NCI-H526 treated with DMSO at 0.1 percent for 48 hours (cell line): ENCODE measurements at places on chromosomes 11 and 22.

DNA sequence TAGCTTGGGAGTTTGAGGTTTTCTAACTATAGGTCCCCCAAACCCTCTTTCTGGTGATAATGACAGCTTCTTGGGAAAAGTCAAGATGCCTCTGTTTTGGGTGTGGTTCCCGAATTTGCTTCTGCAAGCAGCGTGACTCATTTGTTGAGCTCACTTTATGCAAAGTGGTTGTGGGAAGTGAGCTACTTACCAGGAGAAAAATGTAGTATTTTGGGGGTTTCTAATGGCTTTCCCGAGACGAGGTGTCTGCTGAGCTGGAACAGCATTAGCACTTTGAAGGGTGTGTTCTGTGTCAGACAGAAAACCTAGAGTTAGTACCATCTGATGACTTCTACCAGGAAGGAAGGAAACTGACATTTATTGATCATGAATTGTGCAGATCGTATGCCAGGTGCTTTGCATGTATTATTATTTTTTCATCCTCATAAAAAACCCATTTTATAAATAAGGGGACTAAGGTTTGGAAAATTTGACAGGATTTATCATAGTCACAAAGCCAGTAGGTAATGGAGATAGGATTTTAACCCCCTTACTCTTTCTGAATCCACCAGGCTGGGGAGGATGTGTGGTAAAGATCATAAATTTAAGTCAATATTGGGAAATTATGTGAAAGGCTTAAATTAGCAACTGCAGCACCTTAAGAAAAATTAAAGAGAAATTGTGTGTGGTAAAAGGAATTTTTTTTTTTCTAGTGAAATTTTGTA, 108.8 kb upstream of the CD44 start:
- no peak for DNase-seq

GRCh38 chr11:6705905-6706535, 22.9 kb upstream of the MRPL17 start:
- DNase-seq, result no peak

DNA sequence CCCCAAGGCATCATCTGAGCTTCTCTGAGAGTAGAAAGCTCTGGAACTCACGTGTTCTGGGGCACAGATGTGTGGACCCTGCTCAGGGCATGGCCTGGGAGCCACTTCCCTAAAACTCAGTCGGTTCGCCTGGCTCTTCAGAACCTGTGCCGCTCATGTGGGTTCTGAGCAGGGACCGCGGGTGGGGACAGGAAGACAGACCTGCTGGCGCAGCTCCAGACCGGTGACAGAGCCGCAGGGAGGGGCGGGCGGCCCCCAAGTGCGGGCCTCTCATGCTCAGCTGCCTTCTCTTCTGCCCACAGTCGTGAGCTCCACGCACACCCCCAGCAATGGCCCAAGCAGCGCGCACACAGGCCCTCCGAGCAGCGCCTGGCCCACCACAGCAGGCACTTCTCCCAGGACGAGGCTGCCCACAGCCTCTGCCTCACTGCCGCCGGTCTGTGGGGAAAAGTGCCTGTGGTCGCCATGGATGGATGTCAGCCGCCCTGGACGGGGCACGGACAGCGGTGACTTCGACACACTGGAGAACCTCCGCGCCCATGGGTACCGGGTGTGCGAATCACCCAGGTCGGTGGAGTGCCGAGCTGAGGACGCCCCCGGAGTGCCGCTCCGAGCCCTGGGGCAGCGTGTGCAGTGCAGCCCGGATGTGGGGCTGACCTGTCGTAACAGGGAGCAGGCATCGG, 24.2 kb downstream of the MUC5AC start:
- no peak for DNase-seq

DNA sequence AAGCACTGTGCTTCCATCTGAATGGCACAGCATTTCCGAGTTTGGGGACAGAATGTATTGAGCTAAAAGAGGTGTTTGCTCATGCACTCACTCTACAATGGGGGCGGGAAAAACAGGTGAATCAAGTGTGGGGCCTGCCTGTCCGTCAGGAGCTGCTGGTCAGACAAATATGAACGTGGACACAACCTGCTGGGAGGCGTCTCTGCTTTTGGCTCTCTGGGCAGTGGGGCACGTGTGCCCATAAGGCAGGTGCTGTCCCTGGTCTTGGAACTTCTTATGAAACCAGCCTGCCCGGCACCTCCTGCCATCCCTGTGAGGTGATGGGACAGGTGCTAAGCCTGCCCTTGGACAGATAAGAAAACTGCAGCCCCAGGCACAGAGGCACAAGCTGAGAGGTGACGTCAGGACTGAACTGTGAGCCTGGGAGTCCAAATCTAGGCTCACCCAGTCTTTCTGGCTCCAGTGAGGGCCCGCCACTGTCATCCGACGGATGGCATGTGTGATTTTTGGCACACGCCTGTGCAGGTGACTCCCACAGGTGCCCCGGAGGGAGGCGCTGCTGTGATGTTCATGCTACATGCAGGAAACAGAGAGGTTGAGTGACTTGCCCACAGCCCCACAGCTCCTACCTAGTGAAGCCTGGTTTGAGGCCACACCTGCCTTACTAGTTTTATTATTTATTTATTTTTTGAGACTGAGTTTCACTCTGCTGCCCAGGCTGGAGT, 51.6 kb downstream of the SMIM38 start:
- DNase-seq, result no peak

- no peak for DNase-seq
These were observed 6.5 kb upstream of the UCP2 start for GRCh38 chr11:73989156-73989555.

GRCh38 chr22:49826603-49827270, 936 bp downstream of the BRD1 start:
- DNase-seq, result no peak

- peak; percentile 47 for DNase-seq
These were observed 267.6 kb upstream of the TENM4 start for GRCh38 chr11:79708319-79708932.

GRCh38 chr22:43882122-43882767, 9.6 kb downstream of the PNPLA5 start:
- DNase-seq, result no peak

GRCh38 chr11:86152006-86152862, 83.3 kb upstream of the PICALM start:
- no peak for DNase-seq

DNA sequence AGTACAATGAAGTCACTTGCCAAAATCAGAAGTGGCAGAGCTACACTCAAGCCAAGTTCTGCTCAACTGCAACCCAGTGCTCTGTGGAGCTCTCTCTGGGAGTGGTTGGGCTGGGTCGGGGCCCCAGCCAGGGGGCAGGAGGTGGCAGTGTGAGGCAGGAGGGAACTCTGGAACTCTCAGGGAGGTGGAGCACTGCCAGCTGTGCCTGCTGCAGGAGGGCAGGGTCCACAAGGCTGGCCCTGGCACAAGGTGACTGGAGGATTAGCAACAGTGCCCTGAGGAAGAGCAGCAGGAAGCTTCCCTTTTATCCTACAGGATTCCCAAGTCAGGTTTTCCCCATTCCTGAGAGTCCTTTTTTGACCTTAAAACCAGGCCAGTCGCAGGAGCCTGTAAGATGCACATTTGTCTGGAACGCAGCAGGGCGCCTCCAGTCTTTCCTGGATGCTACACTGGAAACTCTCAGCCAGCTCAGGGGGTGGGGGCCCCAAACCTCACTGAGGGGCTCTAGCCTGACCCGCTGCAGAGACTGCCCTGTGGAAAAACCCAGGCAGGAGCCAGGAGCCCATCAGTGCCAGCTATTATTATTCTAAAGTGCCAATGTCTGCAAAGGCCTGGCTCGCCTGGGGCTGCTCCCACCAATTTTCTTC, 31.8 kb downstream of the DKK3 start:
- no peak for DNase-seq

GRCh38 chr11:44992774-44993173, 42.1 kb upstream of the TP53I11 start:
- DNase-seq, result no peak

DNA sequence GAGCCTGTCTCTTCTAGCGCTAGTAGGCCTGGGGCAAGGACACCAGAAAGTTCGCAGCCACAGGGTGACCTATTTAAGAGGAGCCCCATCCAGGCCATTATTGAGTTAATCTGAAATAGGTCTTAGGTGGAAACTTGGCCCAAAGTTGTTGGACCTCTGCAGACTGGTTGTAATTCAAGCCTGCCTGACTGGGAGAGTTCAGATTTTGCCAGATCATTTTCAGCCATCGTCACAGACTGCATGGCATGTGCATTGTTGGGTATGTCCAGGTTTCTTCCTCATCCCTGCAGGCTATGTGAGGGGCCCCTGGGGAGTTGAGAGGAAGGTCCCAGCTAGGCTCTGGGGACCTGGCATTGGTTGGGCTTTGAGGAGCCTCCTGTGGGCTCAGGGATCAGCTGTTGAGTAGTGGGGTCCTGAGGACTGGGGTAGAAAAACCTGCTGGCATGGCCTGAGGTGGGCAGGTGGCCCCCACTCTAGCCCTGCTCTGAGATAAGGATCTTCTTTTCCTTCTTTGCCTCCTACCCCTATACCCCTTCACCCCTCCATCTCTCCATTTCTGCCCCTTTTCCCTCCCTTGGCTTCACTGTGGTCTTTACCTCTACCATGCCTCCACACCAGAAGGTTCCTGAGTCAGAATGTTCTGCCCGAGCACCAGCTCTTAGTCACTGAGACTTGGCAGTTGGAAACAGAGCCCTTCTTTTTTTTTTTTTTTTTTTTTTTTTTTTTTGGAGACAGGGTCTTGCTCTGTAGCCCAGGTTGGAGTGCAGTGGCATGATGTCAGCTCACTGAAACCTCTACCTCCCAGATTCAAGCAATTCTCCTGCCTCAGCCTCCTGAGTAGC, 112.7 kb downstream of the MORC2 start:
- DNase-seq, result no peak

- no peak for DNase-seq
These were observed 28.5 kb downstream of the CD44 start for GRCh38 chr11:35167426-35167954.

DNA sequence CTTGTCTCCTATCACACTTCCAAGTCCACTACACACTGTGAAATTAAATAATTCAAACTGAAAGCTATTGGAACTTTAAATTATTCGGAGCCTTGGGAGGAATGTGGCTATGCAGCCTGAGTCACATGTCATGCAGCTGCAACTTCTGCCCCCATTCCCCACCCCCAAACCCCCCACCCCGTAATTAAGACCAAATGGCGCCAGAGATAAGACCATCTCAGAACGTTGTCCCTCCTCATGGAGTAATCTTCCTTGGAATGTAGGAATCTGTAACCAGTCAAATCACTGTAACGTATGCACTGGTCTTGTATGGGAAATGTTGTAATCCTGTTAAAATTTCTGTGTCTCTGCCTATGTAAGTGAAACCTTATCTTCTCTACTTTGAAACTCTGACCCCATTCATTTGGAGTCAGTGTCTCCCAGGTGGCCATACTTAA, 37.0 kb downstream of the GAB2 start:
- no peak for DNase-seq

DNA sequence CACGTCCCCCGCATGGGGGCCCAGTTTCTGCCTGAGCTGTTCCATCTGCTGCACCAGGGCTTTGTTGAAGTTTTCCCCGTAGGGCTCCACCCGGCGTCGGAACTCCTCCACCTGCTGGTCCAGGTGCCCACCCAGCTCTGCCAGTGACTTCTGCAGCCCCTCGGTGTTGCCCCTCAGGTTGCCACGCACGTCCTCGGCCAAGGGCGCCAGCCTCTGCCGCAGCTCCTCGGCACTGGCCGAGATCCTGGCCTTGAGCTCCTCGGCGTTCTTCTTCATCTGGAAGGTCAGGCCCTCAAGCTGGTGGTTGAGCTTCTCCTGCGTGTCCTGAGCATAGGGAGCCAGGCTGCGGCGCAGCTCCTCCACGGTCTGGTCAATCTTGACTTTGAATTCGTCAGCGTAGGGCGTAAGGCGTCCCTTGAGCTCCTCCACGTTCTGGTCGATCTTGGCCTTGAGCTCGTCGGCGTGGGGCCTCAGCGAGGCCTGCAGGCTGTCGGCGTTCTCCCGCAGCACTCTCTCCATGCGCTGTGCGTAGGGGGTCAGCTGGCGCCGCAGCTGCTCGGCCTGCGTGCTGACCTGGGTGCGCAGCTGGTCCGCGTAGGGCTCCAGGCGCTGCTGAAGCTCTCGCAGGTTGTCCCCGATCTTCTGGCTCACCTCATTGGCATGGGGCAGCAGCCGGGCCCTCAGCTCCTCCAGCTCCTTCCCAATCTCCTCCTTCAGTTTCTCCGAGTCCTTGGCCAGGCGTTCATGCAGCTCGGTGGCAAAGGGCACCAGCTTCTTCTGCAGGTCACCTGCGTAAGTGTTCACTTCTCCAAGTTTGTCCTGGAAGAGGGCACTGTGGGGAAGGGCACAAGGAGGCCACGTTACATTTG, 1.8 kb downstream of the APOA4 start:
- DNase-seq, result no peak

DNA sequence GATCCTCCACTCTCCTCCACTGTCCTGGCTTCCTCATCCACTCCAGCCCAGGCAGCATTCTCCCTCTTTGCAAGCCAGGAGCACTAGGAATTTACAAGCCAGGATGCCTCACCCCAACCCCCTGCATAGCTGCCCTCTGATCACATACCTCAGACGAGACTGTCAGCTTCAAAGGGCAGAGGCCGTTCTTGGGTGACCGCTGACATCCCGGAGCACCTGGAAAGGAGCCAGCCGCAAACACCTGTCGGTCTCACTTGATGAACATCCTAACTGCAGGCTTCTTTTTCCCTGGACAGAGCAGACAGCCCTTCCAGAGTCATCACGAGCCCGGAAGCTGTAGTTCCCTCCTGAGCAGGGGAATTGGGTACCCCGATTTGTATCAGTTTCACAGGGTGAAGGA, 451.3 kb upstream of the B3GAT1 start:
- no peak for DNase-seq
